Stimulated activated CD4-positive, alpha-beta T cell treated with anti-CD3 and anti-CD28 coated beads, Interleukin-12 subunit alpha, Interleukin-12 subunit beta, amount 100 ng/mL, for 24 hours (primary cell): ENCODE measurements at places on chromosomes 11 and 22.

GRCh38 chr22:17387356-17387755 is 18.1 kb downstream of the CECR2 start:
- DNase-seq: no peak

DNA sequence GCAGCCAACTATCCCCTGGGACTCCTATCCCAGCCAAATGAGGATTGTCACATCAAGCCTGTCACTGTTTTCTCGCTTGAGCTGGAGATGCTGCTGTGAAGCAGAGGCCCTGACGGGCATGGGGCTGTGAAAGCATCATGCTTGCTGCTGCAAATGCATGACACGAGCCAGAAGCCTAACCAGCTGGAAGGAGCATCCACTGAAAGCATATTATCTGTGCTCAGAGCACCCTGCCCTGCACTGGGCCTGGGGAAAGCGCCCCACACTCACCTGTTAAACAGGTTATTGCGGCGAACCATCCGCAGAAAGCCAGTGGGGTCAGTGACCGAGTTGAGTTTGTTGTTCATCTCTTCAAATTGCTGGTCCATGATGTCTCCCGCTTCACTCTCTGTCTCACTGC is 110.9 kb upstream of the PITPNB start:
- no peak for DNase-seq

DNA sequence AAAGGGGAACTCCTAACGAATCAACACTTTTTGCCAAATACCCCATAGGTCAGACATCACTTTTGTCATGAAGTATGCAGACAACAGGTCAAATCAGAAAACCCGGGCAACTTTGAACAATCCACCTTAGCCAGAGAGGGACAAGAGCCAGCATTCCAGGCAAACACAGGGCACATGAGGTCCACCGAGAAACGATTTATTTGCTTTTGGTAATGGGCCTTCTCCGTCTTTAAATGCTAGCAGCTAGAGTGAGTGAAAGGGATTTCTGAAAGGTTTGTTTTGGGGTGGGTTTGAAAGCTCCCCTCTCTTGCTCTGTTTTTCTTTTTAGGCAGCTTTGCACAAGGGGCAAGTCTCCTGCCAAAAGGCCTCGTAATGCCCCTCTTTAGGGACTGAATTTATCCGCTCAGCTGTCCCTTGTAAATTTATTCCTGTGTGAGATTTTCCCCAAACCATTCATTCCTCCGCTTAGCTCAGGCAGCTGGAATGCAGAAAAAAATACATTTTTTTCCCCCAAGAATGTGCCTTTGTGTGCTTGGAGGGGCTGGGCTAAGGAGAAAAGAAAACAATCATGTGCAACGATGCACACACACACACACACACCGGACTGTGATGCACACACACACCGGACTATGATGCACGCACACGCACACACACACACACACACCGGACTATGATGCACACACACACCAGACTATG is 196.9 kb downstream of the SNX19 start:
- no peak for DNase-seq

GRCh38 chr11:112219476-112220232 is 6.6 kb upstream of the PTS start:
- no peak for DNase-seq

DNA sequence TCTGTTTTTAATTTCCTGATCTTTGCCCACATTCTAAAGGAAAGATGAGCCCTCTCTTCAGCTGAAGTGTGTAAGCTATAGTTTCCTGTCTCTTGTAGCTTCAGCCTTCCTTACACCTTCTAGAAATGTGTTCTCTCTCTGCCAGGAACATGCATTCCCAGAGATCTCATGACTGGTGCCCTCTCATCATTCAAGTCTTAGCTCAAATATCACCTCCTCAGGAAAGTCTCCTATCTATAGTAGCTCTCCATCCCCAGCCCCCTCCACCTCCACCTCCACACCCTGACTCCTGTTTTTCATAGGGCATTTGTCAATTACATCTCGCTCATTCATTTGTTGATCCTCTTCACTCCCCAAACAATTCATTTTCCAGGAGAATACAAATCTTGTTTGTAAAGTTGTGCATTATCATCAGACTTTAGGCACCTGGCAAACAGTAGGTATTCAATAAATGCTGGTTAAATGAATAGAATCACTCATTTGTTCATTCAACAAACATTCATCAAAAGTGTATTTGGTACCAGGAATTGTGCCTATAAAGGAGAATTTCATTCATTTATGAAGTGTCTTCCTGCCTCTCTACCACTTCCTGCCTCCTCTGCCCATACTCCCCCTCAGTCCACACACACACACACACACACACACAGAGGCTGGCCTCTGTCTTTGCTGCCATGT is 160.3 kb downstream of the BBOX1 start:
- DNase-seq: no peak

GRCh38 chr22:26977741-26978376 is 320.5 kb downstream of the MIAT start:
- no peak for DNase-seq

- DNase-seq: no peak
Measured at GRCh38 chr11:34792814-34793258, 123.3 kb downstream of the APIP start.

DNA sequence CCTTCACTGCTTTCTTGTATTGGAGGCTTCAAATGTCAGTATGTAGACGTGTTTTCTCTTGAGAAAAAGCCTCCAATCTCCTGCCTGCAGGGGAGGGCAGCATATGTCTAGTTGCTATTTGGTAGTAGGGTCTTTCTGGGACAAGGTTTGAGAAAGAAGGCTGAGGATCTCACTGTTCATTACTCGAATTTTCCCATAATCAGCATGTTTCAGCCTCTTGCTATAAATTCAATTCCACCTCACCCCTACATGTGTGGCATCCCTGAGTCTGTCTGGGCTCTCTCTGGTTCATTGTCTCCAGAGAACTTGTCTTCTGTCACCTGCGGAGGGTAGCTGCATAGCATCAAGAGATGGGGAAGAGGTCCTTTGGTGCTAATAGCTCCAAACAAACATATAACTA is 19.5 kb upstream of the CCDC83 start:
- DNase-seq: no peak

DNA sequence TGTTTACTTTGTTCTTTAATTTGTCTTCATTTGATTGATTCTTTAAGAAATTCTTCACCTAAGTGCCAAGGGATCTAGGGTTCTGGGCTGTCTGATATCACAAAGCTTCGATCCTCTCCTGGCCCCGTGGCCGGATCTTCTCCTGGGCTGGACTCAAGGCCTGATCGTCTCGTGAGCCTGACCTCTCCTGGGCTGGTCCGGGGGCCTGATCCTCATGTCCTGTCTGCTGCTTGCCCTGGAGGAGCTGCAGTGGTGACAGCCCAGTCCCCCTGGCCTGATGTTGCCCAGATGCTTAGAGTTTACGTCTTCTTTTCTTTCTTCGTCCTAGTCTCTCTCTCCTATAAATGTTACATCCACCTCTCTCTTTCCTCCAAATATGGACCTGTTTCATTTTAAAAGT is 3.3 kb downstream of the NADSYN1 start:
- DNase-seq: no peak

- DNase-seq: no peak
Measured at GRCh38 chr11:73196576-73196975, 21.5 kb upstream of the P2RY2 start.

- DNase-seq: no peak
Measured at GRCh38 chr11:86415026-86415425, 40.3 kb downstream of the CCDC81 start.

DNA sequence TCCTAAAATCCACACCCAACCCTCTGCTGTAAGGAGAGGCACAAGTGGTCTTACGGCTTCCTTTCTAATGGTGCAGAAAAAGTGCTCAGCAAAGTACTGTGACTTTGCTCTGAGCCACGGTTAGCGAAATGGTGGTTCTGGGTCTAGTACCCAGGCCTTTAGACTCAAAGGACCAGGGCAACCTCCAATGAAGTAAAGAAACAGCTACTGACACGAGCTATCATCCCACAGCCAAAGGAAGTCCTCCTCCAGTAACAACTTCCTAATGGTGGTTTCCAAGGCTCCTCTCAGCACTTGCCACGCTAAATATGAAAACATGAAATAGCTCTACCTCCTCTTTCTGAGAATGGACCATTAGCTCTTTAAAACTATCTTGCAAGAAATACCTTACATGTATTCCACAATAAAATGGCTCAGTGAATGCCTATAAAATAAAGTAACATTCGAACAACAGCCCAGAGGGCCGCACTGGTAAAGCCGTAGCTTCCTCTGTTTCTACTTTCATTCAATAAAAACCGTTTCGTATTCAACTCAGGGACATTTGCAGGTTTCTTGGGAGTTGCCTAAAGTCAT is 122.4 kb downstream of the ETS1 start:
- DNase-seq: no peak

- DNase-seq: no peak
Measured at GRCh38 chr11:40162901-40163883, 1296.3 kb downstream of the LRRC4C start.

GRCh38 chr11:104738208-104738607 is 160.1 kb downstream of the CASP12 start:
- no peak for DNase-seq

DNA sequence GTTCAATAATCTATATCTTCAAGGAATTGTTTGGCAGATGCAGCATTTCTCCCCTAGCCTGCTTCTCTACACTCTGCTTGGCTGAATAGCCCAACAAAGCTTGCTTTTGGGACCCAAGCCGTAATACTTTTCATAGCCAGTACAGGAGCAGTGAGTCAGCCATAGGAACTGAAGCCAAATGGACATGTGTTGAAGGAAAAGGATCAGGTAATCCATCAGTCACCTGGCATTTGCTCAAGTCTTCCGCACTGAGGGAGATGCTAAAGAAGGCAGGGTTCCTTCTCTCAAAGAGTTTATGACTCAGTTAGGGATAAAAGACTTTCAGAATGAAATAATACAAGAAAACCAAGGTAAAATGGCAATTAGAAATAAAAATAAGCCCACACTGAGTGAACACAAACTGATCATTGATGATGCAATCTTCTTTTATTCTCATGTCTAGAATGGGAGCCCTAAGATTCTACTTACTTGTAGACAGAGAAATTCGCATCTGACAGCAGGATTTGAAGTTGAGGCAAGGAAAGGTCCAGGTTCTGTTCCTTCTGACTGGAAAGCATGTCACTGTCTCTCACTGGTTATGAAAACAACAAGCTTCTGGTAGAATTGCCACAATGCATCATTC is 13.2 kb downstream of the C11orf87 start:
- no peak for DNase-seq

GRCh38 chr11:133526790-133527189 is 5.5 kb downstream of the OPCML start:
- DNase-seq: no peak

DNA sequence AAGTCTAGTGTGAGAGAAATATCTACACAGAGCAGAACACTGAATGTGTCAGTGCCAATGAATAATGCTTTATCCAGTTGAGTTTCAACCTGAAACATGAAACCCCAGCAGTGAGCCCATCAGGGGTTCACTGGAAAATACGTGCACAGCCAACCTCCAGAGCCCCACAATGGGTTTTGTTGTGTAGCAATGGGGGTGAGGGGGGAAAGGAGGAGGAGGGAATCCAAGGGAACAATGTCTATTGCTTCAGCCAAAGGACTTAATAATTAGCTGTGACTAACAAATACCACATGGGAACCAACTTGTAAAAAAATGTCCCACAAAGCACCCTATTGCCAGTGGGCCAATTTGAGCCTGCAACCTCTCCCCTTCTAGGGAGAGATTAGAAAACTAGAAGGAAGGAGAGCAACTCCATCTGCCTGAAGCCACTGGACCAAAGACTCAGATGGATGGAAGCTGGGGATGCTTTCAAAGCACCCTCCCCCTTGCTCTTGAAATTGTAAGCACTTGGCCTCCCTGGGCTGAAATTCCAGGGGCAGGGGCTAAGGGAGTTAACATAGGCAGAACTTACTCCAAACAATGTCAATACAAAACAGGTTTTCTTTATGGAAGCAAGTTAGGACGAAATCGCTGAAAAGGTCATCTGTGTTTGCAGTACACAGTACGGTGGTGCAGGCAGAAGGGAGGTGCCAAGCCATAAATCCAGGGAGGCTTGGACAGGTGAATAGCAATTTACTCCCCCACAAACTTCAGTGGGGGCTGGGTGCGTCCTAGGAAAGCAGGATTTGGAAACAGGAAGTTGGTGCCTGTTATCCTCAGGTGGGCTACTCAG is 99.8 kb downstream of the ARL14EP start:
- no peak for DNase-seq

- no peak for DNase-seq
Measured at GRCh38 chr11:77200351-77201268, 72.6 kb downstream of the MYO7A start.

DNA sequence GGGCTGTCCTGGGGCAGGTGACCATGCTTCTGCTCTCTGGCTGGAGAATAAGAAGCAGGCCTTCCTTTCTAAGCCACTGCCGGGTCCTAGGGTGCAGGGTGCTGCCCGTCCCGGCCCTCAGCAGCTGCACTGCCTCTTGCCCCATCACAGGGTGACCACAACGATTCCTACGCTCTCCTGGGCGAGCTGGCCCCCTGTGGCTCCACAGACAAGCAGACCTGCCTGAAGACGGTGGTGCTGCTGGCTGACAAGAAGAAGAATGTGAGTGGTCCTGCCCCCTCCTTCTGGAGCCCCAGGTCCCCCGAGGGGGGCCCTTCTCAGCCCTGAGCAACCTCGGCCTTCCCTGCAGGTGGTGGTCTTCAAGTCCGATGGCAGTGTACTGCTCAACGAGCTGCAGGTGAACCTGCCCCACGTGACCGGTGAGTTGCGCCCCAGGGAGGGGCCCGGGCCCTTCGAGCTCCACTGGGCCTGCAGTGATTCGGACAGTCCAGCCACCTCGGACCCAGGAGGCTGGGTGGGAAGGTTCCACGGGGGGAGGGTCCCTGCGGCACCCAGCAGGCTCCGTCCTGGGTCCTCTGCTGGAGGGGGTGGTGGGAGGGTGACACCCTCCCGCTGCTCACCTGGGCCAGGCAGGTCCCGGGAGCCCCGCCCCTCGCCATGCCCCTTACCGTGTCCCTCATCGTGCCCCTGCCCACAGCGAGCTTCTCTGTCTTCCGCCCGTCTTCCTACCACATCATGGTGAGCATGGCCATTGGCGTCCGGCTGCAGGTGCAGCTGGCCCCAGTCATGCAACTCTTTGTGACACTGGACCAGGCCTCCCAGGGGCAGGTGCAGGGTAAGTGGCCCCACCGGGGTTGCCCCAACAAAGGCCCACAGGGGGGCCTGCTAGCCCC is 8.3 kb downstream of the MUC2 start:
- DNase-seq: no peak

DNA sequence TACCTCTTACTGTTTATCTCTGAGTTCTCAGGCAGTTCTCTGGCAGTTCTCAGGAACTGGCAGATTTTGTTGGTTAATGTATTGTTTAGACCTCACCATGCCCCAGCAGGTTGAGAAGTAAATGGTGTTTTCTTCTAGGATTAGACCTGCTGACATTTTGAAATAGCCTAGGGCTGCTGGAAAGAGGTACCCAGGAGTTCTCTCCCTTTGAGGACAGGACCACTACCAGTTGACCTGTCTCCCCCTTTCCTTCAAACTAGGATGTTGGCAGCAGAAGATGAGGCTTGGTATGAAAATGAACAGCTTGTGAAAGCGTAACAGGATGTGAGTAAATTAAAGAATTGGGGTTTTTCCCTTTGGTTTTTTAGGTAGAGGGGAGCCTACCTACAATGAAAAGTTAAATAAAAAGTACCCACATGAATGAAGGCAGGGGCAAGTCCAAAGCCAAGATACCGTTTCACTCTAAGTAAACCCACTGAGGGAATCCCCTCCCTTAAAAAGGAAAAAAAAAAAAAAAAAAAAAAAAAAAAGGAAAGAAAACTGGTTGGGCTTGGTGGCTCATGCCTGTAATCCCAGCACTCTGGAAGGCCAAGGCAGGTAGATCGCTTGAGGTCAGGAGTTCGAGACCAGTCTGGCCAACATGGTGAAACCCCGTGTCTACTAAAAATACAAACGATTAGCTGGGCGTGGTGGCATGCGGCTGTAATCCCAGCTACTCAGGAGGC is 96.2 kb downstream of the PDHX start:
- DNase-seq: no peak

GRCh38 chr22:25051983-25052710 is 99.6 kb downstream of the KIAA1671 start:
- no peak for DNase-seq
